ENCODE measurements at places on chromosomes 12 and 14.

DNA sequence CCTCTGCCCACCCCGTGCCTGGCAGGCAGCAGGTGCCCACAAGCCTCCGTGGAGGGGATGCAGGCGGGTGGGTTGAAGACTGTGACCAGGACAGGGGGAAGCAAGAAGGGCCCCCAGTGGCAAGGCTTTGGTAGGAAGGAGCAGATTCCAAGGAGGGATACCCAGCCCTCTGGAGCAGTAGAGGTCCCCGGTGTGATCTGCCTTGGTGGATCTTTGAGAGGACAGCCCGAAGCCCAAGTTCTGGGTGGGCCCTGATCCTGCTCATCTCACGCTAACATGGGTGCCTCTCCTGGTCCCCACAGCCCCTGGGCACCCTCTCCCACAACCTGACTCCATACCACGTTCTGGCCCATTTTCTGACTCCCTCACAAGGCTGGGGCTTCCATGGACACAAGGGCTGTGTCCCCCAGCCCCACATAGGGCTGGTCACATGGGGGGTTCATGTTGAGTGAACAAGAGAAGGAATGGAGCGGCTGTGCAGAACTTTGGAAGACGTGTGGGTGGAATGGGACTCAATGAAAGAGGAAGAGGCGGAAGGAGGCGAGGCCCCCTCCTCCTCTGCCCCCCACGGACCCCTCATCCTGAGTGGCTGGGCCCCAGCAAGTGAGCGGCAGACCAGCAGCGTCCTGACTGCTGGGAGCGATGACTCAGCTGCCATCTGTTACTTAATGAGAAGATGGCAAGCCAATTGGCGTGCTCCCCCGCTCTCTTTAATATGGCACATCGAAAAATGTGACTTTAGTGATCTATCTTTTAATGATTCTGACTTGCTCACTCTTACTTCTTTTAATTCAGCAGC, 77.0 kb upstream of the BCL11B start:
- DNase-seq, result no peak

DNA sequence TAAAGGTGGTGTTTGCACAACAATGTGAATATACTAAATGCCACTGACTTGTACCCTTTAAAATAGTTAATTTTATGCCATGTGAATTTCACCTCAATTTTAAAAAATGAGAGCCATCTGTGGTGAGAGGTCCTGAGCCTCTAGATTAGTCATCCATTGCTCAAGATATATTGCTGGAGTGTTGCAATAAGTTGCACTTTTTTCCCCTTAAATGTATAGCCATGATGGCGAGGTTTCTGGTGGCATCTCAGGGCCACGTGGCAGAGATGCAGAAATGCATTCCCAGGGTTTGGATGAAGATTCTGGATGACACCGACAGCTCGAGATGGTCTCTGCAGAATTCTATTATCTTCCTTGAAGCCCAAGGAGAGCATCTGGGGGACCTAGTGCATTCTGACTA, 153.7 kb downstream of the AACS start:
- DNase-seq, result no peak

DNA sequence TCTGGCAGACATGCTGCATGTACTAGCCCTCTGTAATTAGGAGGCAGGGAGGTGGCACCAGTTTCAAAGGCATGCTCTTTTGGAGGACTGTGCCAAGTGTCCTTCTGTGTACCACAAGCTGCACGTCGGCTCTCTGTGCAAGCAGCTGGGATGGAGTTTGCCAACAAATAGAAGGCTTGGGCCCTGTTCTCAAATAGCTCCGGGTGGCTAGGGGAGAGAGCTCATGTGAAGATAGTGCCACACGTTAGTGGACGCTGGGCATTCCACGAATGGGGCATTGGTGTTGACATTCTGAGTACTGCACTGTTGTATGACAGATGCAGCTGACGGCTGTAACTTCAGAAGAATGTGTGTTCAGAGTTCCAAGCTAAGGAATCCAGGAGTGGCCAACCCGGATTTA, 4.4 kb downstream of the AACS start:
- DNase-seq, result no peak

- DNase-seq, result peak; percentile 60
Observed at GRCh38 chr14:100640471-100641273, 53.5 kb upstream of the BEGAIN start.

GRCh38 chr14:95156161-95157047, 925 bp downstream of the DICER1 start:
- peak; percentile 22 for DNase-seq

Data from activated CD4-positive, alpha-beta T cell treated with anti-CD3 and anti-CD28 coated beads for 4 hours (primary cell).